ENCODE measurements at places on chromosomes 6 and 20.

- DNase-seq = peak; percentile 29
Measured at GRCh38 chr6:134908906-134909516, 40.9 kb downstream of the ALDH8A1 start.

DNA sequence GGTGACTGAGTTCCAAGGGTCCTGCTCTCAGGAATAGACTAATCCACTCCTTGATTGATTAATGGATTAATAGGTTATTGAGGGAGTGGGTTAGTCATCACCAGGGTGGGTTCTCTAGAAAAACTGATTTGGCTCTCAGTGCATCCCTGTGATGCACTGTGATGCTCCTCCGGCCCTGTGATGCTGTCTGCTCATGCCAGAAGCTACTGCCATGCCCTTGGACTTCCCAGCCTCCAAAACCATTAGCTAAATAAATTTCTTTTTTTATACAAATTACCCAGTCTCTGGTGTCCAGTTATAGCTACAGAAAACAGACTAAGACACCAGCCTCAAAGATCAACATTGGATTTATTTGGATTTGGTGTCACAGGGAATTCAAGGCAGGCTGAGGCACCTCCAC lies 40.4 kb upstream of the CST7 start:
- no peak for DNase-seq

DNA sequence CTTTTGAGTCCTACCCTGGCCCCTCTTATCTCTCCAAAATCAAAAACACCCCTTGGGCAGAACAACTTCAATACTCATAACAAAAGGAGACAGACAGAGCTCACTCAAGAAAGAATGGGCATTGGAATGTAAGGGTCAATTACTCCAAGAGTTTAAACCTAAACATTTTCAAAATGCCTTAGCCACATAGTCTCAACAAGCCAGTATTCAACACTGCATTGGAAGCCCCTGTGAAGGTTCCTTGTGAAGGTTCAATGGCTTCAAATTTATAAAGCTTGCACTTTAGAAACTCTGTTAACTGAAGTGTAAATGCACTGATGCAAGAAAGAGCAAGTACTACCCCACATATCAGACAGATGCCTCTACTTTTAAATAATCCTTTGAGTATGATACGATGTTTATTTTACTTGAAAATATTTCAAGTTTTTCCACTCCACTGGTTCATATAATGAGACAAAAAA lies 139.1 kb upstream of the LAMP5 start:
- DNase-seq = no peak

DNA sequence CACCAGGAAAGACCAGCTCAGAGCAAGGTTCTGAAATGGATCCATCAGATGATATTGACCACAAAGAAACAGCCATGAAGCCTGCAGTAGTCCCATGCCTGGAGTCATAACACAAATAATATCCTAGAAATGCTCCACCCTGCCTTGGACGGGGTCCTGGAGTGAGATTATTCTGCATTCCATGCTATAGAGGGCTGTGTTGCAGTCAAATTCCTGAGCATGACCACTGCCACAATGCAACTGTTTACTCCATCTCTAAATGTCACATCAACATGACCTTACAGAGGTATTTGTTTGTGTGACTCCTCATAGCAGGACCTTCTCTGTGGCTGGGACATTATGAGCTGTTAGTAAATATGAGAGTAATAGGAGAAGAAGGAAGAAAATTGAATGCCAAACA lies 257.5 kb upstream of the TCF21 start:
- no peak for DNase-seq

- no peak for DNase-seq
Measured at GRCh38 chr6:82584194-82584695, 220.6 kb downstream of the TPBG start.

GRCh38 chr20:49446808-49447207 lies 35.7 kb downstream of the KCNB1 start:
- DNase-seq = no peak

DNA sequence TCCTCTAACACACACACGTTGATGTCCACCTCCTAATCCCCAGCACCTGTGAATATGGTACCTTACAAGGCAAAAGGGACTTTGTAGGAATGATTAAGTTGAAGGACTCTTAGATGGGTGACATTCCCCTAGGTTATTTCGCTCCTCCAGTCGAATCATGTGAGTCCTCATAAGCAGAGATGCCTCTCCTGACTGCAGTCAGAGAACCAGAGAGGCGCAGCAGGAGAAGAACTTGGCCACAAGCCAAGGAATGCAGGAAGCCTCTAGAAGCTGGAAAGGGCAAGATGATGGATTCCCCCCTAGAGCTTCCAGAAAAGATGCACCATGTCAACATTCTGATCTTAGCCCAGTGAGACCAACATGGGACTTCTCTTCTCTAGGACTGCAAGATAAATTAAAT lies 133.1 kb upstream of the PTPRT start:
- no peak for DNase-seq

DNA sequence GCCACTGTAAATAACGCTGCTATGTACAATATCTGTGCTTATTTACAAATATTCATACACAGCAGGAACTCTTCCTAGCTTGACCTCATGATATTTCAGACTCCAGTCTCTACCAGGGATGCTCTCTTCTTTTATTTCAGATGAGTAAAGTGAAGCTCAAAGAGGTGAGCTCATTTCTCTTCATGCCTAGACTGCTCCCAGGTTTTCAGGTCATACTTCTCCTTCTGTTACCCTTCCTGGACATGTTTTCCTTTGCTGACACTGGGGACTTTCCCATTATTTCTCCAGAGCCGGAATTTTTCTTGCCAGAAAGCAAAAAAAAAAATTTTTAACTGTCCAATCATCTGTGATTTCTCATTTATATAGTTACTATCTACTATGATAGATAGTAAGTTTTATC lies 147.2 kb upstream of the DST start:
- no peak for DNase-seq

- no peak for DNase-seq
Measured at GRCh38 chr6:44487586-44487985, 100.1 kb downstream of the CDC5L start.

- no peak for DNase-seq
Measured at GRCh38 chr6:84050408-84050807, 16.8 kb downstream of the MRAP2 start.

DNA sequence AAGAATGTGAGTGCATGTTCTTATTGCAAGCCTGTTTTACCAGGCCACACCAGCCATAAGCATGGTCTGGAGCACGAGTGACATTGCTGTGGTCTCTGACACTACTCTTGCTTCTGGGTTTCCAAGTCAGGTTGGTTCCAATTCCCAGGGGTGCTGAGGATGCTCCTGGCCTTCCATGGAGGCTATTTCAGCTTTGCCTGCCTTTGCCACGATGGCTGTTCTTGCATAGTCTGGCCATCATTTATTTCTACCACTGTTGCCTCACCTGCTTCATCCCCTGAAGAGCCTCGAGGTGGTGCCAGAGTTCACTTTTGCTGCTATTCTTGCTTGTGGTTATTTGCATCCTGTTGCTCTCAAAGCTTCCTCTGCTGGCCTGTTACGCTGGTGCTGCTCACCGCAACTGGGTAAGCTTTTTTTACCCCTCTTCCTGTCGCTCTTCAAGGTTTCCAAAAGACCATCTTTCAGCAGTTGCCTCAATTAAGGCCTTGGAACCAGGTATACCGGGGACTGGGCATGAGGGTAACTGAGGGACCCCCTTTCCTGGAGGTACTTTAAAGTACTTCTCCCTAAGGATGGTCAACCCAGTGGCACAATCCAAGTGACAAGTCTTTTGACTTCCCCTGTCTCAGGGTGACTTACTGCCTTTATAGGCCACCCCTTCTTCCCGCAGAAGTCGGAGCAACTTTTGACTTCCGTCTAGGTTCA lies 64.5 kb downstream of the AKAP7 start:
- peak; percentile 6 for DNase-seq

GRCh38 chr6:163324688-163325389 lies 89.7 kb upstream of the QKI start:
- DNase-seq = no peak

- no peak for DNase-seq
Measured at GRCh38 chr20:63067266-63067635, 60.5 kb upstream of the BHLHE23 start.

GRCh38 chr6:95227351-95227750 lies 350.0 kb upstream of the MANEA start:
- peak; percentile 11 for DNase-seq

DNA sequence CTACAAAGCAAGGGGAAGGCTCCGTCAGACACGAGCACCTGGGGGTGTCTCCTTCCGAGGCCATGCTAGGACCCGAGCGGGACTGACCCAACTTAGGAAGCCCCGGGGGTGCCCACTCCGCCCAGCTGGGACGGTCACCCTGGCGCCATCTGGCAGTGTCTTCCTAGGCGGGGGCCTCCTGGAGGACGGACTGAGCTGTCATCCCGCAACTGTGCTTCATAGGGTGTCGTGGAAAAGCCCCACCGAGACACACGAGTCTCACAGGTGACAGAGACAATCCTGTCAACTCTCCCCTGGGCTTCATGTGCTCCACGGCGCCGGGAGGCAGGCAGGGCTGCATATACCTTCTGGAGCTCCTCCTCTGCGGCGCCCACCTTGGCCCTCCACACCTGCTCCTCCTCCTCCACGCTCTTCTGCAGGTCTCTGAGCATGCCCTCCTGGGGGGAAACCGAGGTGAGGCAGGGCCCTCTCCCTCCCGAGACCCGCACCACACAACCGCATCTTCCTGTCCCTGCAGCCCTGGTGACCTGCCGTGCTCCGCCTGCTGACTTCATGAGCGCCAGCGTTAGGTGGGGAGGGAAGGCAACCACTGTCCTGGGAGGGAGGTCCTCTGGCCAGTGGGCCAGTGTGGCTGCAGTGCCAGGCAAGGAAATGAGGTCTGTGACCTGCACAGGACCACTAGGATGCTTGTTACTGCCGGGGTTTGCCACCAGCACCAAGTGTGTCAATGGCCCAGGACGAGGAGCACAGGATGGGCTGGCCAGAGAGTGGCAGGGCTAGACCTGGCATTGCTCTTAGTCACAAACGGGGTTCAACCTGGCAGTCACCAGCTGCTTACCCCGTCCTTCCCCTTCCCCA lies 50.7 kb downstream of the DSTN start:
- no peak for DNase-seq

DNA sequence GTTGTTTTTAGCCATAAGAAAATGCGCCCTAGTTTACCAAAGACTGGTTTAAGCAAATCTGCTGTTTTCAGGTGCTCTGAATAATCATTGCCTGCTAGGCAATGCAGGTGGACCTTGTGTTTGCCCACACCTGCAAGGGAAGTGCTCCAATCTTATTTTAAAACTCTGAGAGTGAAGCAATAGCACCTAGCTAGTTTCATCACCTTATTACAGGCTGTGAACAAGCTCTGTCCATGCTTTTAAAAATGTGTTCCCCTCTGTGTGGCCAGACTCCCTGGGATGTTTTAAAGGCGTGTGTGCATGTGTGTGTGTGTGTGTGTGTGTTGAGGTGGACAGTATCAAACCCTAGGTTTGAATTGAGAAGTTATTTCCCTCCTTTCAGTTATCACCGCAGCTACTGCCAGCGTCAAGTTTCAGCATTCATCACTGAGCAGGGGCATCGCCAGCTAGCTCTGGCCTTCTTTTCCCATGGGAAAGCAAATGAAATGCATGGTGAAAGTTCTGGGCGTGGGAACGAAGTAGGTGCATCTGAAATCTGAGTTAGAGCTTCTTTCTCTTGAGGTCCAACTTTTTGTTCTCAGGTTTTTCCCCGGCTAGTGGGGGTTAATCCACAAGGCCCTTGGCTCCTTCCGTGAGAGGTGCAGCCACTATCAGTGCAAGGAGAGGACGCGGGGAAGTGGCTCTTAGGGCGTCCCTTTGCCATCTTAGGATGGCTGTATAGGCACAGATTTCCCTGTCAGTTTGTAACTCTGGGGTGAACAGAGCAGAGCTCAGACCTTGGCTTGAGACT lies 30.8 kb downstream of the DUSP22 start:
- DNase-seq = no peak

- DNase-seq = no peak
Measured at GRCh38 chr6:156925026-156925425, 147.8 kb downstream of the ARID1B start.

DNA sequence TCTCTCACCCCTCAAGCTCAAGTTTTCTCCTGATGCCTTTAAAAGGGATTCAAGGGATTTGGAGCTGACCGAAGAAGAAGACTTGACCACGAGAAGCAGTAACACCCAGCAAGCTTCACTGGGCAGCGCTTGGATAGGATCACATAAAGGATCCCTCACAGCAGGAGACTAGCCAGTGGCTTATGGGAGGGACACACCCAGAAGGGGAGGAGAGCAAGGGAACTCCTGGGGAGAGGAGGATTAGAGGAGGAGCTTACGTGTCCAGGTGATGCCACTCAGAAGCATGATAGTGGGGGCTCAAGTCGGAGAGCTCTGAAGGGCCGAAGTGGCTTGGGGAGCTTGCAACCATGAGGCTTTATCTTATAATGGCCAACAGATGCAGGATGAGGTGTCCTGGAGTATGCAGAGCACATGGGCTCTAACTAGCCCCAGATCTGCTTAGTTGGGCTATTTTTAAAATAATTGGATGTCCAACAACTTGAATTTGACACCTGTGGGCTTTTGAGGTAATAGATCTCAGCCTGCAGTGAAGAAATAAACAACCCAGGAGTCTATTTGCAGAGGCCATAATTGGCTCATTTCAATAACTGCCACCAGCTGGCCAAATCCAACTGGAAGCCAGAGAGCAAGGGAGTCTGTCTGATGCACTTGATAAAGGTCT lies 137.9 kb upstream of the EXOC2 start:
- no peak for DNase-seq

Measured in NCI-H1694 treated with DMSO at 0.1 percent for 48 hours (cell line).